Thoracic aorta (tissue), 2 donors: ENCODE measurements at places on chromosomes 16 and 17.

DNA sequence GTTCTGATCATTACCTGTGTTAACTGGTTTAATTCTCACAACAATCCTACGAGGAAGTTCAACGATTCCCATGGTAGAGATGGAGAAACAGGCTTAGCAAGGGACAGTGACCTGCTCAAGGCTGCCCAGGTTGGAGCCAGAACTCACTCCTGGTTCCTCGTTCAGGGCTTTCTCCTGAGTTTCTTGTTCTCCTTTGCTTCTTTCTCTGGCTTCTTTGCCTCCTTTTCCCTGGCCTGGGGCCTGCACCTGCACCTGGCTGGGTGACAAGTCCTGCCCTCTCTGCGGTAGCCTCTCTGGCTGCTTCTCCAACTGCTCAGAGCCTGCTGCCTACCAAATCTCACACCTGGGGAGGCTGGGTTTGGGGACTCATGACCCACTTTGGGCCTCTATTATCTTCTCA lies 2.8 kb downstream of the CCL22 start:
- H3K27me3 ChIP-seq: no peaks in the 10 kb centered on the region
- no peak overlapping the region for H3K27ac ChIP-seq
- DNase-seq: no peak
- no peaks in the 10 kb centered on the region for H3K4me1 ChIP-seq

GRCh38 chr16:9374061-9374460 lies 282.6 kb downstream of the HAPSTR1 start:
- H3K36me3 ChIP-seq: no peaks in the 10 kb centered on the region
- DNase-seq: no peak
- H3K27ac ChIP-seq: no peak overlapping the region
- no peak overlapping the region for H3K4me3 ChIP-seq

DNA sequence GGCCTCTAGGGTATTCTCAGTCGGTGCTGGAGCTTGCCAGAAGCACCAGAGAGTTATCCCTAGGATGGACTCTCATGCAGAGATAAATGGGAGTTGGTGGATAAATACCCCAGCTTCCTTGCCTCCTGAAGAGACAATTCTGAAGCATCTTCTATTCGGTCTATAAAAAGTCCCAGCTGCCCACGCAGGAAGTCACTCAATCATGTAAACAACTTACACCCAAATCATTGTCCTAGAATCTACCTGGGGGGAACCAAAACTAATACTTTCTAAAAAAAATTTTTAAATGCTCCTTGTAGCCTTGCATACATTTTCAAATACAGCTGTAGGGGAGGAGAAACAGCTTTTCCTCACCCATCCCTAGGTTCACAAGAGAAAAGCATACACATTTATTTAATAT lies 66.6 kb upstream of the ELAC2 start:
- H3K36me3 ChIP-seq: no peaks in the 10 kb centered on the region
- no peak overlapping the region for H3K27ac ChIP-seq
- peaks cover 19% of the 10 kb centered on the region for H3K4me1 ChIP-seq

GRCh38 chr17:34755981-34756636 lies 176.7 kb downstream of the TMEM132E start:
- DNase-seq: no peak
- no peak overlapping the region for H3K27ac ChIP-seq
- H3K36me3 ChIP-seq: no peaks in the 10 kb centered on the region

GRCh38 chr17:4301066-4301465 lies 37.3 kb upstream of the ANKFY1 start:
- DNase-seq: no peak
- H3K27ac ChIP-seq: peak overlapping the region; percentile 3
- H3K36me3 ChIP-seq: peaks cover 5% of the 10 kb centered on the region

GRCh38 chr17:63258785-63259184 lies 187.3 kb downstream of the CYB561 start:
- no peaks in the 10 kb centered on the region for H3K27me3 ChIP-seq
- no peak overlapping the region for H3K27ac ChIP-seq
- no peak overlapping the region for H3K4me3 ChIP-seq

- peak overlapping the region; percentile 69 for H3K4me3 ChIP-seq
- DNase-seq: no peak
- H3K27me3 ChIP-seq: no peaks in the 10 kb centered on the region
- H3K27ac ChIP-seq: no peak overlapping the region
Measured at GRCh38 chr17:74842599-74843351, 16.9 kb downstream of the GRIN2C start.

- H3K36me3 ChIP-seq: no peaks in the 10 kb centered on the region
- no peaks in the 10 kb centered on the region for H3K4me1 ChIP-seq
- H3K27me3 ChIP-seq: no peaks in the 10 kb centered on the region
- no peak for DNase-seq
Measured at GRCh38 chr17:43461185-43461584, 22.6 kb upstream of the DHX8 start.

DNA sequence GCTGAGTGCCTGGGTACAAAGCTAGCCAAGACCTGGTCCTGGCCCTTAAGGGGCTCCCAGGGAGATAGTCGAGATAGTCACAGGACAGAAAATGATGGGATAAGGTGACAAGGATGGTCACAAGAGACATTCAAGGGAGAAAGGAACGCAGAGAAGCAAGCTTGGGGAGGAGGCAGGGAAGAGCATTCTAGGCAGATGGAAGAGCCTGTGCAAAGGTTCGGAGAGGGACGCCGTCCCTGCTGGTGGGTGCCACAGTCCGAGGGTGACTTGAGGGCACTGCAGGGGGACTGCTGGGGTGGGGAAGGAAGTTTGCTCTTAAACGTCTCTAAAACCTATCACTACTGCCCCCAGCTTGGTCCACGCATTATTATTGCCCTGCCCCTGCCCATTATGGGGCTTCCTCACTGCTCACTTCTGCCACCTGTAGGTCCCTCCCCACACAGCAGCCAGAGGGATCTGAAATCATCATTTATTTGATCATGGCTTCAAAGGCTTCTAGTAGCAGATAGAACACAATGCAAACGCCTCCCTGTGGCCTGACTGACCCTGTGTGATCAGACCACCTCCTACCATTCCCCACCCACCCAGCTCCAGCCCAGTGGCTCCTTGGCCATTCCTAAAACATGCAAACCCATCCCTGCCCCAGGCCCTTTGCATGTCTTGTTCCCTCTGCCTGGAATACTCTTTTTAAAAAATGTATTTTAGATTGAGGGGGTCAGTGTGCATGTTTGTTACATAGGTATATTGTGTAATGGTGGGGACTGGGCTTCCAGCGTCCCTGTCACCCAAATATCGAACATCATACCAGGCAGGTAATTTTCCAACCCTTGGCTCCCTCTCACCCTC lies 60.3 kb downstream of the RMI2 start:
- no peaks in the 10 kb centered on the region for H3K27me3 ChIP-seq
- H3K36me3 ChIP-seq: no peaks in the 10 kb centered on the region
- DNase-seq: no peak
- H3K27ac ChIP-seq: no peak overlapping the region
- H3K4me3 ChIP-seq: no peak overlapping the region

- H3K4me3 ChIP-seq: no peak overlapping the region
- H3K4me1 ChIP-seq: peaks cover 16% of the 10 kb centered on the region
- no peaks in the 10 kb centered on the region for H3K27me3 ChIP-seq
- no peak overlapping the region for H3K27ac ChIP-seq
- DNase-seq: no peak
Measured at GRCh38 chr17:80939151-80940145, 52.2 kb upstream of the CHMP6 start.

DNA sequence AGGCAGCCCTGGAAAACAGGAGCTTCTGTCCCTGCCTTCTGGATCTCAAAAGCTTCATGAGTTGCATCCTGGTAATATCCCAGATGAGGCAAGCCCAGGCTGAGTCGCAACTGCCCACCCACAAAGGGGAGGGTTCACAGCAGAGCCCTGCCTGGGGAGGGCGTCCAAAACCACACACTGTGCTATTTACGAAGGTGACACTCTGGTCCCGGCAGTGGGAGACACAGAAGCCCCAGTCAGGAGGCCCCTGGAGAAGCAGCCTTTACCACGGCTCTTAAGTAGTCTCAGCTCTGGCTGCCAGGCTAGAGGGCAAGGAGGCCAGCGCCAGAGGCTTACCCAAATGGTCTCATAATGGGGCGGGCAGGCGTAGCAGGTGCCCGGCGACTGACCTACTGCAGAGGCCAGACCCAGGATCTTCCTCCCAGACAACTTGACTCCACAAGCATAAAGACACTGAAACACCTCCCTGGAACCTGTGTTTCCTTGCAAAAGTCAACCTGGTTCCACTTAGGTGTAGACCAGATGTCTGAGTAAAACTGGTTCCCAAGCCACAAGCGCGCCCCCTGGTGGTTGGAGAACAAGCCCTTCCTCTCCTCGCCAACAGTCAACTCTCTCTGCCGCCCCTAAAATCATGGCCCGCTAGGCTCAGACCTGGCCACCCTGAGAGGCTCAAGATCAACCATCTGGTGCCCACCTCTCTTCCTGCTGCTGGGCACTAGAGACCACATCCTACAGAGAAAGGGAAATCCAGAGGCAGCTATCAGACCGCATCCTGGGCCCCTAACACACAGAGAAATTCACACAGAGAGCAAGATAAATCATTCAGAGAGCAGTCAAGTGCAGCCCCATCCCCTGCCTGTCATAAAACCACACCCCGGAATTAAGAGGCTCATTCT lies 5.2 kb downstream of the AXIN2 start:
- H3K4me3 ChIP-seq: no peak overlapping the region
- H3K27ac ChIP-seq: peak overlapping the region; percentile 60
- H3K36me3 ChIP-seq: no peaks in the 10 kb centered on the region

DNA sequence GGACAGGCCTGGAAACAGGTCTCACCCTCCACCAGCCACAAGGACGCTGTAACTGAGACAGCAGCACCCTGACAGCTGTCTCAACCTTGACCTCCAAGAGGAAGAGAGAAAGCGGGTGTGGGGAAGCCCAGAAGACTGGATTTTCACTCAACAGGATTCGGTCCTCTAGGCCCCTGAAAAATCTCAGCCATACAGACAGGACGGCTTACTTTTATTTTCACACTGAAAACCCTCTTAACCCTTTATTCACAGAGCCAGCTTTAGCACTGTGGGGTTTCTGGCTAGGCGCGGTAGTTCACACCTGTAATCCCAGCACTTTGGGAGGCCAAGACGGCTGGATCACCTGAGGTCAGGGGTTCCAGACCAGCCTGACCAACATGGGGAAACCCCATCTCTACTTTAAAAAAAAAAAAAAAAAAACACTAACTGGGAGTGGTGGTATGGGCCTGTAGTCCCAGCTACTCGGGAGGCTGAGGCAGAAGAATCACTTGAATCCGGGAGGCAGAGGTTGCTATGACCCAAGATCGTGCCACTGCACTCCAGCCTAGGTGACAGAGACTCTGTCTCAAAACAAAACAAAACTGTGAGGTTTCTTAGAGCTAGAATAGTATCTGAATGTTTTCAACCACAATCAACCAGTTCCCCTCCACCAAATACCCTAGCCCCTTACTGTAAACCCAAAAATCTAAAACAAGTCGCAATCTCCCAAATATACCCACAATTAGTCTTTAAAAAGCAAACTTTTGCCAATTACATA lies 5.3 kb downstream of the ANKRD11 start:
- H3K27ac ChIP-seq: no peak overlapping the region
- H3K36me3 ChIP-seq: no peaks in the 10 kb centered on the region
- DNase-seq: no peak
- H3K4me1 ChIP-seq: peaks cover 46% of the 10 kb centered on the region

DNA sequence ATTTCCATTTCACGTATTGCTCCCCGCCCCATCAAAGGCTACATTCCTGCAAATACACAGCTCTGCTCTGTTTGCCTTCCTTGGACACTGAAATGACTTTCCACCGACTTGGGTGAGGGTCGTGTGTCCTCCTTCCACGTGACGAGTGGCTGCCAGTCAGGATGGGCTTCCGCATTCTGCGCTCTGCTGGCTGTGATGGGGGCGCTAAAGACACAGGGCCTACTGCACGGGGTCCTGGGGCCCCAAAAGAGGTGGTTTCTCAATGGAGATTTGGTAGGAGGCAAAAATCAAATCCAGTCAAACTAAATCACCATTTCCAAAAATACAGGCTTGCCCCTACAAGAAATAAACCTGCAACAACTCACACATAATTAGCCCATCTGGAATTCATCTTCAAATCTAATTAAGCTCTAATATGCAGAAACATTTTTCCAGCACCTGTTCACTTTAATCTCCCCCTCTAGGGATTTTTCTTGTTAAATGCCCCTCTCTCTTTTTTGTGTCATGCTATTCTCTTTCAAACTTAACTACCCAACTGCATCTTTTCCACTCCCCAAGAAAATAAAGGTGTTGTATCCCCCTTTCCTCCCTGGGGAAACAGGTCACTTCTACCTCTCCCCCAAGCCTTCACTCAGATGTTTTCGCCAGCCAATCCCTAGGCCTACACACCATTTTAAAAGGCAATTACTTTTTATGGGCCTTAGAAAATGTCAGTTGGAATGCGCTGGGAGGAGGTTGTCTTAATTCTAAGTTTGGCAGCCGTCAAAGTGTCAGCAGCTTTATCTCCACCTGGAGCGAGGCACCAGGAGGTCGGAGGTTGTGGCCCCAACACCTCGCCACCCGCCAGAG lies 21.9 kb upstream of the FAAP100 start:
- H3K4me3 ChIP-seq: no peak overlapping the region
- H3K36me3 ChIP-seq: peaks cover 23% of the 10 kb centered on the region
- no peaks in the 10 kb centered on the region for H3K27me3 ChIP-seq

GRCh38 chr16:74053312-74053711 lies 243.3 kb upstream of the PSMD7 start:
- H3K27me3 ChIP-seq: no peaks in the 10 kb centered on the region
- no peak overlapping the region for H3K27ac ChIP-seq
- H3K4me3 ChIP-seq: no peak overlapping the region
- no peak for DNase-seq

- no peaks in the 10 kb centered on the region for H3K36me3 ChIP-seq
- H3K27ac ChIP-seq: no peak overlapping the region
- DNase-seq: no peak
- no peak overlapping the region for H3K4me3 ChIP-seq
- H3K27me3 ChIP-seq: no peaks in the 10 kb centered on the region
Measured at GRCh38 chr17:74387365-74388218, 20.3 kb downstream of the GPR142 start.

DNA sequence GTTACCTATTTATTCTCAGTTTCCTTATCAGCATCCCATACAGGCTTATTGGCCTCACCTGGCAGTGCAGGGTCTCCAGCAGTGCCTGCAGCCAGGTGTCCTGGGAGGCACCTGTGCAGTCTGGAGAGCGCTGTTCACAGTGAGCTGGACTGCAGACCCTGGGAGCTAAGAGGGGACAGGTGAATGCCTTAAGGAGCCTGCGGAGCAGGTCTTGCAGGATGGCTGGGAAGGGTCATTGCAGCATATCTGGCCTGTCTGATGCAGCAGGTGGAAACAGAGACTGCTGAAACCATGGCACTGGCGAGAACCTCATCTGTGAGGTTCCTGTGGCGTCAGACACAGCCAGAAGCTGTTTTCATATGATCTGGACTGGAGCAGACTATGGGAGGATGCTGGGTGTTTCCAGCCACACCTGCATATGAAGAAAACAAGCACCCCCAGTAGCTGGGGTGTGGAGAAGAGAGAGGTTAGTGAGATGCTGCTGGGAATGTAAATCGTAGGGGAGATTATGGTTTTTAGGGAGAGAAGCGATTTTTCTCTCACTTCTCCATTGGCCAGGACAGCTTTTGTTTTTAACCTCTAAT lies 77.0 kb downstream of the NTN1 start:
- H3K27ac ChIP-seq: no peak overlapping the region
- H3K36me3 ChIP-seq: no peaks in the 10 kb centered on the region
- H3K4me1 ChIP-seq: peaks cover 43% of the 10 kb centered on the region
- no peaks in the 10 kb centered on the region for H3K27me3 ChIP-seq
- no peak for DNase-seq
- H3K4me3 ChIP-seq: no peak overlapping the region
